ENCODE measurements at places on chromosomes 2 and 18.

GRCh38 chr2:15174567-15174966 lies 386.6 kb downstream of the NBAS start:
- no peak for DNase-seq

- DNase-seq = no peak
Observed at GRCh38 chr2:226832061-226832460, 3.8 kb upstream of the RHBDD1 start.

DNA sequence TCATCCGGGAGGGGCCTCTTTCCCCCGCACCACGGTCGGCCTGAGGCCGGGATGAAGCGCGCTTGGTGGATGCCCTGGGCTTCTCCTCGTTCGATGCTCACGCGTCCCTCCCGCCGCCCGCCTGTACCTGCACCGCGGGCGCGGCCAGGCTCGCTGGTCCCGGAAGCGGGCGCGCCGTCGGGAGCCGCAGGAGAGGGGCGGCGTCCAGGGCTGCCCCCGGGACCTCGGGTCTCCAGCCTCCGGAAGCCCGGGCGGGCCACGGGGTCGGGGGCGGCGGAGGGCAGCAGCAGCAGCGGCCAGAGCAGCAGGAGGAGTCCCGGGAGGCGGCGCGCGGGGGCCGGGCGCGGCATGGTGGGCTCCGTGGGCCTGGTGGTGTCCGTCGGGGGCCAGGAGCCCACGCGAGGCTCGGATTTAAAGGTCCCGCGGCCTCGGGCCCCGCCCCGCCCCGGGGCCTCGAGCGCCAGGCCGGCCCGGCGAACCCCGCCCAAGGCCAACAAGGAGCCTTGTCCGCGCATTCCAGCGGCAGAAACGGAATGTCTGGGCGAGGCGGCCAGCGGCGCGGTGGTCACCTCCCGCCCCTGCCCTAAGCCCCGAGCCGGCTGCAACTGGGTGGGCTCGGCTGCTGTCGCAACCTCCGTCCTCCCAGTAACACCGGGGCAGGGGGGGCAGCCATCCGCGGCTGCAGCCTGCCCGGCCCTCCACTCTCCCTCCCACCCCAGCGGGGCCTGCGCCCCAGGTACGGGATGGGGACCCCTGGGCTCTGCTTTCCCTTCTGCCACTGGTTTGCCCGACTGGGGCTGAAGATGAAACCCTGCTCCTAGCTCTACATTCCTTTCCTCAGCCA lies at the start of gene MATN3:
Gene MATN3 (minus strand): TSS at position 387 of the 844 bp plus-strand sequence. CDS start 37 bp downstream, at position 350.
- DNase-seq = no peak

DNA sequence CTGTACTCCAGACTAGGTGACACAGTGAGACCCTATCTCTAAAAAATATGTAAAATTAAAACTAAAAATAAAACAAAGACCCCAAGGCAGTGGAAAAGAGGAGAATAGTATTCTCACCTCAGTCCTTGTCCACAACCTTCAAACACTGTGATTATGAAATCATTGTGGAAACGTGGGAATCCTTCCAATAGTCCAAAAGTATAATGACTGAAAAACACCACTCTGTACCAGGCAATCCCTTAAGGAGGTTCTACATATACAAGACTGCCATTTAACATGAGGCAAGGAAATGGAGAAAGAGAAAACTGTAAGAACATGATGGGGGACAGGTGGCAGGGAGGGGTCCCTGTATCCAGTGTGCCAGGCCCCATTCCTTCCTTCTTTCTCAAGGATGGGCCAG lies 66.1 kb downstream of the ACVR1 start:
- DNase-seq = no peak

DNA sequence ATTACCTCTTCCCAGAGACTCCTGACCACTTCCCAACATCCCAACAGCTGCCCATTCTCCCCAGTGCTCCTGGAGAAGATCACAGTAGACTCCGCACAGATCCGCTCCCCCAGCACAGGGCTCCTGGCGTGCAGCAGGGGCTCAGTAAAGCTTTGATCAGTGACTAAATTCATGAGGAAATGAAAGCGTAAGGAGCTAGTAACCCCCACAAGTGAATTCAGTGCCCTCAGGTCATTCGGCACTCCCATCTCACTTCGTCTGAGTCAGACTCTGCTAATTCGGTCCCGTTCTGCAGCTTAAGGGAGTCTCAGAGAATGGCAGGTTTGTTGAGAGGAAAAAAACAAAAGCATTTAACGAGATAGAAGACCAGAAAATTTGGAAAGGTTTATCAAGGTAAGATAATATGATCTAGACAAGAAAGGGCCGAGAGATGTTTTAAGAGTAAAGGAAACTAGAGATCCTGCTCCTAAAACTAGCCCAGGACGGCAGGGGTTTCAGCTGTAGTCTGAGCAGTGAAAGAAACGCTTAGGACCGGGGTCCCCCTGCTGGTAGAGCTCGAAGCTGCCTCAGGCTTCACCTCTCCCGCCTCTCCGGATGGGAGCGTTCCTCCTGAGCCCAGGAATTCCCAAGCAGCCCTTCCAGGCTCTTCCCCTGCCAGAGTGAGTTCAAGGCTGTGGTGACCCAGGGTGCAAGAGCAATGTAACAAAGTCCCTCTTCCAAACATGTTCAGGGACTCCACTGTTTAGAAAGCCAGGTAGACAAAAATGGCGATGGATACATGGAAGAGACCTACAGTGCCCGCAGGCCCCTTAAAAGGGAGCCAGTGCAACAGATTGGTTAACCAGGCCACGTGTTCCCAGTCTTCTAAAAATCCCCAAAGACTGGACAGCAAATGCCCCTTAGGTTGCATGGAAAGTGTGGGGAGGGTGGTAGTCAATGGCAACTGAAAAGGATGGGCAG lies 127.3 kb downstream of the DNER start:
- no peak for DNase-seq

- DNase-seq = no peak
Observed at GRCh38 chr18:56475250-56475649, 163.1 kb downstream of the TXNL1 start.

DNA sequence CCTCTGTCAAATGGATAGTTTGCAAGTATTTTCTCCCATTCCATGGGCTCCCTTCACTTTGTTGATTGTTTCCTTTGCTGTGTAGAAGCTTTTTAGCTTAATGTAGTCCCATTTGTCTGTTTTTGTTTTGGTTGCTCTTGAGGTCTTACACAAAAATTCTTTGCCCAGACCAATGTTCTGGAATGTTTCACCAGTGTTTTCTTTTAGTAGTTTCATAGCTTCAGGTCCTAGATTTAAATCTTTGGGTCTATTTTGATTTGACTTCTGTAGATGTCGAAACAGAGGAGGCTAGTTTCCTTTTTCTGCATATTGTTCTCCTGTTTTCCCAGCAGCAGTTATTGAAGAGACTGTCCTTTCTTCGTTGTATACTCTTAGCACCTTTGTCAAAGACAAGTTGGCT lies 351.6 kb downstream of the PTPRM start:
- no peak for DNase-seq

GRCh38 chr2:181468811-181469210 lies 11.6 kb downstream of the ITGA4 start:
- no peak for DNase-seq

DNA sequence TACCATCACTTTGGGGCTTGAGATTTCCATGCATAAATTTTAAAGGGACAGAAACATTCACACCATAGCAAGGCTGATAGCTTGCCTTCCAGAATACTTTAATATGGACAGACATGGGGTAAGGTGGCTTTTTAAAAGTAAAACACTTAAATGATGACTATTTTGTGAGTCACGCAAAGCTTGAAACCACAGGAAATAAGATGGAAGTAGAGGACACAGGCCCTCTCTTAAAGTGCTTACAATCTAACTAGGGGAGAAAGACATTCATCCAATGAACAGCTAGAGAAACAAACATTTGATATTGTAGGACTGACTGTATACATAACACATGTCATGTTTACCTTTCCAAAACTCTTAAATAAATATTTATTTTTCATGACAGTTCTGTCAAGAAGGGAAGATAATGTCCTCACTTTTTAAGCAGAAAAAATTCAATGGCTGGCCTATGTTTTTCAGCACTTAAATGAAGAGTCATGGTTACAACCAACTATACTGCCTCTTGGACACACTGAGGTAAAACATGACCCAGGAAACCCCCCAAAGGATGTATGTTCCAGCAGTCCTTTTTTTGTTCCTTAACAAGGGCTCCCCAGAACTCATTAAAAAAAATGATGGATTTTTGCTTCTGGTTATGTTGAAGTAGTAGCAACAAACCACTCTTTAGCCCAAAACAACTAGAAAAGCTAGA lies 120.0 kb upstream of the RBMS1 start:
- DNase-seq = no peak
